ENCODE measurements at places on chromosomes 12 and 14. TPM values are rescaled to one million over a fixed set of nuclear protein-coding genes. Genes with fewer than 3 reads are reported as not detected.

NAV3 gene
- total RNA-seq = 1.2 TPM

IAPP gene
- not detected for total RNA-seq

KRT6C gene
- 6.3 TPM for total RNA-seq

FSCB gene
- under 0.01 TPM for total RNA-seq

SMOC1 gene
- total RNA-seq = not detected

ITPK1 gene
- total RNA-seq = 17.3 TPM

Data from placental epithelial cell (primary cell).